NCI-H510A treated with DMSO at 0.1 percent for 48 hours (cell line): ENCODE measurements at places on chromosomes 5 and 9.

DNA sequence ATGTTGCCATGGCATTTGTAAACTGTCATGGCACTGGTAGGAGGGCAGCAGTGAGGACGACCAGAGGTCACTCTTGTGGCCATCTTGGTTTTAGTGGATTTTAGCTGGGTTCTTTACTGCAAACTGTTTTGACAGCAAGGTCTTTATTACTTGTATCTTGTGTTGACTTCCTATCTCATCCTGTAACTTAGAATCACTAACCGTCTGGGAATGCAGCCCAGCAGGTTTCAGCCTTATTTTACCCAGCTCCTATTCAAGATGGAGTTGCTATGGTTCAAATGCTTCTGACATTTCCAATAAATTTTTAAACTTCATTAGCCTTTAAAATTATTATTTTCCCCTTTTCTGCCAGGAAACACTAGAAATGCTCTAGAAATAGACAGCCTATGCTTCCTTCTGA is 839.1 kb downstream of the NR2F1-AS1 start:
- DNase-seq = no peak

- no peak for DNase-seq
Measured at GRCh38 chr5:156380848-156381247, 53.9 kb downstream of the SGCD start.

DNA sequence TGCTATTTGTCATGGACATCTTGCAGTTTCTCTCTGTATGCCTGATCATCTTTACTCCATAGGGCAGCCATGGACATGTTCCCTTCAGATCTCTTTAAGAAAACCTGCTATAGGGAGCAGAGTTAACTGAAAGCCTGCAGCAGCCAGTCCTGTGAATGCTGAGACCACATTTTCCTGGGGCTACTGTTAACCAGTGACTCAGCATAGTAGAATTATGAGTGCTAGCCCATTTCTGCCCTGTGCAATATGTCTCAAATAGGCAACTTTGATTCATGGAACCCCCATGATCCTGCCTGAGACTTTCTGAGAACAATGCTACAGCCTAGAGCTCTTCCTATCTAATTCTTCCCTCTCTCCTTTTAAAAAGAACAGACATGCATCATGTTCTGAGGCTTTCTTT is 624.2 kb downstream of the CHSY3 start:
- DNase-seq = no peak

DNA sequence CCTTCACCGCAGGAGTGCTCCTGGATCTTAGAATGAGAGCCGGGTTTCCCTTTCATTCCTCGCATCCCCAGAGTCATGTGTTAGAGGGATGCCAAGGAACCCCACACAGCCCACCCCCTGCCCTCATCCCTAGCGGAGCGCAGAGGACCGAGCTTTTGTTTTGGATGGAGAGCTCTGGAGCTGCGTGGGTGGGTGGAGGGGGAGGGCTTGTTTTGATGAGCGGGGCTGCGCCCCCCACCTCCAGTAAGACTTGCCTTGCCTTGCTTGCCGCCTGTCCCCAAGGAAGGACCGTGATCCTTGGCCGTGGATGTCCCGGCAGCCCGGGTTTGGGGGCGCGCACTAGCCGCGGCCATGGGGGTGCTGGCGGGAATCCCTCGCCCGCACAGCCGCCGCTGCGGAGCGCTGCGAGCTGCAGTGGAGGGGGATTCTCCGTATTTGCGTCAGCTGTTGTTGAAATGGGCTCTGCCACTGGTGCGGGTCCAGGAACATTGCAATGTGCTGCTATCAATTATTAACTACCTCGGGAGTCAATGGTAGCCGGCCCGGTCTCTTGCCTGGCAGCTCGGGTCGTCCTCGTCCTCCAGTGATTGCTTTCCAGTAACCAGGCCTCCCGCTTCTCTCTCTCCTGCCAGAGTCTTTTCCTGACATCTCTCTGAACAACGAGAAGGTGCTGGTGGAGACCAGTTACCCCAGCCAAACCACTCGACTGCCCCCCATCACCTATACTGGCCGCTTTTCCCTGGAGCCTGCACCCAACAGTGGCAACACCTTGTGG is 1.0 kb downstream of the EGR1 start:
- DNase-seq = no peak

- no peak for DNase-seq
Measured at GRCh38 chr9:5622016-5622415, 6.9 kb upstream of the RIC1 start.

- DNase-seq = no peak
Measured at GRCh38 chr5:141328231-141328630, 2.1 kb upstream of the PCDHGA1 start.

DNA sequence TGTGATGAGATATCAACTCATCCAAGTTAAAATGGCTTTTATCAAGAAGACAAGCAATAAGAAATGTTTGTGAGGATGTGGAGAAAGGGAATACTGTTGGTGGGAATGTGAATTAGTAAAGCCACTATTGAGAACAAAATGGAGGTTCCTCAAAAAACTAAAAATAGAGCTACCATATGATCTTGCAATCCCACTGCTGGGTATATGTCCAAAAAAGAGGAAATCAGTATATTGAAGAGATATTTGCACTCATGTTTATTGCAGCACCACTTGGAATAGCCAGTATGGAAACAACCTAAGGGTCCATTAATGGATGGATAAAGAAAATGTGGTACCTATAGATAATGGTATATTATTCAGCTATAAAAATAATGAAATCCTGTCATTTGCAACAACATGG is 25.1 kb downstream of the PPIP5K2 start:
- DNase-seq = no peak

DNA sequence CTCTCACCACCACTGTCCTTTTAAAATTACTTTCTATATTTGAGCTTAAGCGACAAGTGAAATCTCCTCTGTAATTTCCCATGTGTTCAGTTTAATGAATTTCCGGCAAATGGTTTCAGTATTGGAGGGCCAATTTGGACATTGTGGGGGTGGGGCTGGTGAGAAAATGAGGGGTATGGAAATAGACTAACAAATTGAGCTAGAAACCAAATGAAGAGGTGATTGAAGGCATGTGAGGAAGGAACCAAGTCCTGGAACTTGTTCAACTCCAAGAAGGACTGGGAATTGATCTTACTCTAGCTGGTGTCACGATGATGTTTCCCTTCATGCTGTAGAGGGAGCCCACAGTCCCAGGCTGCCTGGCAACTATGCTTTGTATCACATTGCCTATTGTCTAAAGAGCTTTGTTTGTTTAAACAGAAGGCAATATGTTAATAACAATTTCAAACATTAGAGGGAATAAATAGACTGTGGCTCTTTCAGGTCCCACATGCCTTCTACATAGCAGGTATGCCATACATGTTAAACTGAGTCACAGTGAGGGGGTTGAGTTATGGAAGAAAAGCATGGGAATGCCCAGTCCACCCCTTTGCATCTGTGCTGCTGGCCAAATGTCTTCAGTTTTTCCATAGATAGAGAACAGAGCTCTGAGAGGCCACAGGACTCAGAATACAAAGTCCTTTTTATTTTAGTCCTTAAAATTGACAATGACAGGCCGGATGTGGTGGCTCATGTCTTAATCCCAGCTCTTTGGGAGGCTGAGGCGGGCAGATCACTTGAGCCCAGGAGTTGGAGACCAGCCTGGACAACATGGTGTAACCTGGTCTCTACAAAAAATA is 25.0 kb upstream of the MATR3 start:
- DNase-seq = peak; percentile 20

DNA sequence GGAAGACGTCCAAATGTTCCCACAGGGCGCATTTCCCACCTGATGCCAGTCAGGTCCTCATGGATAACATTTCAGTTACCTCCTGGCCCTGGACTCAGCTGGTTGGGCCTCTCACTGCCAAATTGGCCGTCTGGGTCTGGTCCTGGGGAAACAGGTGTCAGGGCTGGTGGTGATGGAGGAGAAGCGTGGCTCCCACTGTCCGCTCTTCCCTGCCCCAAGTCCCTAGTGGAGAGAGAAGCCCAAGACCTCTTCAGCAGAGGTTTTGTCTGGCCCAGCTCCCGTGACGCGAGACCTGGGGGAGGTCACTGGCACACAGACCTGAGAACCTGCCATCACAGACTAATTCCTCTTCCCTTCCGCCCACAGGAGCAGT is 27.8 kb upstream of the PRDM12 start:
- no peak for DNase-seq

DNA sequence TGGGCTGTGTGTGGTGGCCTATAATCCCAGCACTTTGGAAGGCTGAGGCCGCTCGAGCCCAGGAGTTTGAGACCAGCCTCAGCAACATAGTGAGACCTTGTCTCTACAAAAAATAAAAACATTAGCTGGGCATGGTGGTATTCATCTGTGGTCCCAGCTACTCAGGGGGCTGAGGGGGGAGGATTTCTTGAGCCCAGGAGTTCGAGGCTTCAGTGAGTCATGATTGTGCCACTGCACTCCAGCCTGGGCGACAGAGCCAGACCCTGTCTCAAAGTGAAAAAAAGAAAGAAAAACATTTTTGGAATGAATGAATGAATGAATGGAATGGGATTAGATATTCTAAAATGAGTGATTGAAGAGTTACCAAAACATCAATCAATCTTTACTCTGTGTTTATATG is 85.8 kb downstream of the FGF1 start:
- no peak for DNase-seq

- DNase-seq = no peak
Measured at GRCh38 chr5:77550406-77550805, 58.3 kb upstream of the WDR41 start.

- peak; percentile 28 for DNase-seq
Measured at GRCh38 chr9:14314424-14314928, 535 bp upstream of the NFIB start.

DNA sequence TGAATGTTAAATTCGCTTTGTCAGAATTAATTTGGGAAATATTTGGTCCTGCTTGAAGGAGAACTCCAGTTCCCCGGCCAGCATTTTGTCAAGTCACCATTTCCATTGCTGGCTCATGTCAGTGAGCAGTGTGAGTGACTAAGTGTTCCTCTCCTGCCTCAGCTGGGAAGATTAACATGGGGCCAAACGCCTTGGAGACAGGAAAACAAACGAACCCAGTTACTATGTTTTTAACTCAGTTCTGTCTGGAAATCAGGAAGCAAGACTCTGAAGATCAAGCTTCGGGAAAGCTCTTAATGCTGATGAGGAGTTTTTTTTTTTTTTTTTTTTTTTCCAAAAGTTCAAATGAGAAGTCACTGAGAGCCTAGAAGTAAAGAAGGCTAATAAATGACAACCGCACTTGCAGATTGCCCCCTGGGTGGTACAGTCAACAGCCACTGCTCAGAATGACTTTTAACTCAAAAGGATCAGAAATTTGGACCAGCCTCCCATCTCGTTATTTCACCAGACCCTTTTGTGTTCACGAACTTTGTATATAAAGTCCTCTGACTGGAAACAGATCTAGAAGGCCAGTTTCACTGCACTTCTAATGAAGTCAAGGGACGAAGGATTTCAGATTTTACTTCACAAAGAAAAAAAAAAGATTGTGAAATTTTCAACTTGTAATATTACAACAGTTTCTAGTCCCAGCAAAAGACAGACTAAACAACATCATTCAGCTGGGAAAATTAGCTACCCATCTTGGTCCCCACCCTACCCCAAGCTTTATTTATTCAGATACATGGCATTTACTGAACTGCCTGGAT is 121.3 kb downstream of the LHFPL2 start:
- DNase-seq = no peak

GRCh38 chr5:53099546-53099945 is 10.0 kb downstream of the MOCS2 start:
- no peak for DNase-seq

DNA sequence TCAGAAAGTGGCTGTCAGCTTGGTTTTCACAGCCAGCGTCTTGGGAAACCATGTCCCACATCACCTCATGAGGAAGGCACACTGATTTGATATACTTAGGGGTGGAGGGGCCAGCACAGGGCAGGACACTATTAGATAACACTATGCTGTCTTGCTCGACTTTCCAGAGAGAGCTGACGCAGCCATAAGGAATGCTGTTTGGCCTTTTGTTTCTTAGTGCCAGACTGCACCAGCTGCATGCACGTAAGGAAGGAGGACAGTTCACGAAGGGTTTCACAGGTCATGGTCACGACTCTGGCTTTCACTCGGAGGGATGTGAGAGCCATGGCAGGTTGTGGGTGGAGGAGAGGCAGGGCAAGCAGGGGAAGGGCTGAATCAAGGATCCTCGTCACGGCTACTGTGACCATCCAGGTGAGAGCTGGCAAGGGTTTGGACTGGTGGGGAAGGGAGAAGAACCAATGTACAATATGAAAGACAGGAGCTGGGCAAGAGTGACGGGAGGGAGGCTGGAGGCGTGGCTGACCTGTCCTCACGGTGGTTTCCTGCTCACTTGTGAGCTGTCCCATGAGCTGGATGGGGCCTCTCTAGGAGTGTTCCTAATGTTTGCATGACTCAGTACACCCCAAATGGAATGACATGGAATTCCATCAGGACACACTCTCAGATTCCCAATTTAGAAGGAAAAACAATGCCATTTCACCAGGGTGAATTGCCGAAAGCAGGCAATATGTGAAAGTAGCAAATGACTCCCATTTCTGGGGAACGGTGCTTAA is 61.7 kb downstream of the OTULIN start:
- no peak for DNase-seq

DNA sequence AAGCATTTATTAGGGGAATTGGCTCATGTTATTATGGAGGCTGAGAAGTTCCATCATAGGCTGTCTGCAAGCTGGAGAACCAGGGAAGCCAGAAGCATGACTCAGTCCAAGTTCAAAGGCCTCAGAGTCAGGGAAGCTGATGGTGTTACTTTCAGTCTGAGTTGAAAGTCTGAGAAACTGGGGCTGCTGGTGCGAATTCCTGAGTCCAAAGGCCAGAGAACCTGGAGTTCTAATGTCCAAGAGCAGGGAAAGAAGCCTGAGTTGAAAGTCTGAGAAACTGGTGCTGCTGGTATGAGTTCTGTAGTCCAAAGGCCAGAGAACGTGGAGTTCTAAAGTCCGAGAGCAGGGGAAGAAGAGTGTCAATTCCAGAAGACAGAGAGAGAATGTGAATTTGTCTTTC is 641.1 kb downstream of the ISL1 start:
- DNase-seq = no peak

DNA sequence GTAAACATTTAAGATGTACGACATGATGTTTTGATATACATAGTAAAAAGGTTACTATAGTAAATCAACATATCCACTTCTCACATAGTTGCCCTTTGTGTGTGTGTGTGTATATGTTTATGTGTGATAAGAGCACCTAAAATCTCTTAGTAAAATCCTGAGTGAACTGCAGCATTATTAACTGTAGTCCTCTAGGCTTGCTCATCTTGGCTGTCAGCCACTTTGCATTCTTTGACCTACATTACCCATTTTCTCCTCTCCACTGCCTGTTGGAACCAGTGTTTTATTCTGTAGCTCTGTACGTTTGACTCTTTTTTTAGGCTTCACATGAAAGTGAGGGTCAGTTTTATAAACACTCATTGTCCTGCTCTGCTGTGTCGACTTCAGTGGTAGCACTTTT is 24.4 kb downstream of the C5orf22 start:
- DNase-seq = no peak

DNA sequence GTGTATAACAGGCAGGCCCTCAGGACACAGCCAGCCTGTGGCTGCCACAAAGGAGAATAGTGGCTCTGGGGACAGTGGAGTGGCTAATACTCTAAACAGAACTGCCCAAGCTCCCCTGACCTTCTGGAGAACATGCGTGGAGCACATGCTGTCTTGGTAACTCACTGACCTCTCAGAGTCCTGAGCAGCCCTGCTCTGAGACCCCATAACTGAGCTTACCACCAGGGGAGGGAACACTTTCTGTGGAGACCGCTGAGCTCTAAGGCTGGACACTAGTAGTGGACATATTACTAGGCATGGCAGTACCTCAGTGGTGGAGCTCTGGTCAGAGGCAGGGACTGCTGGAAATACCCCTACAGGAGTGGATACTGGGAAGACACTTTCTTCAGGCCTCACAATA is 60.2 kb upstream of the SPTLC1 start:
- DNase-seq = no peak

- DNase-seq = no peak
Measured at GRCh38 chr5:17046320-17046719, 110.2 kb upstream of the MYO10 start.
